ENCODE measurements at places on chromosomes 7 and 10.

DNA sequence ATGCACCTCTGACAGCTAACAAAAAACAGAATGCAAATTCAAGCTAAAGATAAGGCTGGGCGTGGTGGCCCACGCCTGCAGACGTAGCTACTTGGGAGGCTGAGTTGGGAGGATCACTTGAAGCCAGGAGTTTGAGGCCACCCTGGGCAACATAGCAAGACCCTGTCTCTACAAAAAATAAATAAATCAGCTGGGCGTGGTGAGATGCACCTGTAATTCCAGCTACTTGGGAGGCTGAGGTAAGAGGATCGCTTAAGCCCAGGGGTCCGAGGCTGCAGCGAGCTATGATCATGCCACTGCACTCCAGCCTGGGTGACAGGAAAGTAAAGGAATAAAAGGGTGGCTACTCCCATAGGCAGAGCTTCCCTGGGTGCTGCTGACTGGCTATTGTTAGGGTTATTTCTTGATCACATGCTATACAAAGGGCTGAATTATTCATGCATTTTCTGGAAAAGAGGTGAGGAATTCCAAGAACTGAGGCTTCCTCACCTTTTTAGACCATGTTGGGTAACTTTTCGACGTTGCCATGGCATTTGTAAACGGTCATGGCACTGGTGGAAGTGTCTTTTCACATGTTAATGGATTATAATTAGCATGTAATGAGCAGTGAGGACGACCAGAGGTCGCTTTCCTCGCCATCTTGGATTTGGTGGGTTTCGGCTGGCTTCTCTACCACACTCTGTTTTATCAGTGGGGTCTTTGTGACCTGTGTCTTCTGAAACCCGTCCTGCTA lies 6.9 kb upstream of the PSMG3 start:
- peak; percentile 96 for DNase-seq

GRCh38 chr7:108254259-108254658 lies 124.1 kb upstream of the LAMB4 start:
- DNase-seq: no peak

DNA sequence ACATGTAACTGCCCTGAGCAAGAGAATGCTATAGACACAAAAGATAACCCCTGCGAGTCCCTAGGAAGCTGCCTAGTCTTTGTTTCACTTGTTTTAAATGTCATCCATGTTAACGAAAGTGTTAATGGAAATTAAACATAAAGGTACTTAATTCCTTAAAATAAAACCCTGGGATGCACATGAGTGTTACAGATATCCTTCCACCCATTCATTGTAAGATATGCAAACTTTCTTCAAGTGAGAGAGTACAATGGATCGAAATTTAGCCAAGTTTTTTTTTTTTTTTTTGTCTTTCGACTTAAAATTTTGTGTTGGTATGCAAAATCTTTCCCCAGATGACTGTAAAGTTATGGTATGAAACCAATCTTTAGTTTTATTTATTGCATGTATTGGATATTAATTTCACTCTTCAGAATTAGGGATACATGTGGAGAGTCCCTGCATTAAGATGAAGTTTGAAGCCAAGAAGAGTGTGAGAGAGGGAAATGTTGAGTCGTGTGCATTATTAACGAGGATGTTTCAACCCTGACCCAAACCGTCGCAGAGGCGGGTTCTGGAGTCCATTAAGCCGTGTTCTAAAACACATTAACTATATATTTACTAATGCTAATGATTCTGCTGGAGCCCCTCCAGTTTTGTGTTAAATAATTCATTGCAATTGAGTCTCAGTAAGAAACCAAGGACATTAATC lies 1.6 kb downstream of the CDK14 start:
- DNase-seq: no peak

DNA sequence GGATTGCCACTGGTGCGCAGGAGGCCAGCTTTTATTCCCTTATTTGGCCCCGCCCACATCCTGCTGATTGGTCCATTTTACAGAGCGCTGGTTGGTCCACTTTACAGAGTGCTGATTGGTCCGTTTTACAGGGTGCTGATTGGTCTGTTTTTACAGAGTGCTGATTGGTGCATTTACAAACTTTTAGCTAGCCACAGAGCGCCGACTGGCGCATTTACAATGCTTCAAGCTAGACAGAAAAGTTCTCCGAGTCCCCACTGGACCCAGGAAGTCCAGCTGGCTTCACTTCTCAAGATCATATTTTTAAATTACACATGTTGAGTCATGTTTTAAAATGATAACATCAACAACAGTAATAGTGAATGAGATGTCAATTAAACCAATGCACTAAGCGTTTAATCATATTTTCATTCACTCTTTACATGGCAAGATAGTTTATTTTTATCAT lies 128.3 kb downstream of the CUBN start:
- DNase-seq: no peak

- DNase-seq: no peak
Measured at GRCh38 chr7:120226188-120226587, 46.8 kb upstream of the KCND2 start.

DNA sequence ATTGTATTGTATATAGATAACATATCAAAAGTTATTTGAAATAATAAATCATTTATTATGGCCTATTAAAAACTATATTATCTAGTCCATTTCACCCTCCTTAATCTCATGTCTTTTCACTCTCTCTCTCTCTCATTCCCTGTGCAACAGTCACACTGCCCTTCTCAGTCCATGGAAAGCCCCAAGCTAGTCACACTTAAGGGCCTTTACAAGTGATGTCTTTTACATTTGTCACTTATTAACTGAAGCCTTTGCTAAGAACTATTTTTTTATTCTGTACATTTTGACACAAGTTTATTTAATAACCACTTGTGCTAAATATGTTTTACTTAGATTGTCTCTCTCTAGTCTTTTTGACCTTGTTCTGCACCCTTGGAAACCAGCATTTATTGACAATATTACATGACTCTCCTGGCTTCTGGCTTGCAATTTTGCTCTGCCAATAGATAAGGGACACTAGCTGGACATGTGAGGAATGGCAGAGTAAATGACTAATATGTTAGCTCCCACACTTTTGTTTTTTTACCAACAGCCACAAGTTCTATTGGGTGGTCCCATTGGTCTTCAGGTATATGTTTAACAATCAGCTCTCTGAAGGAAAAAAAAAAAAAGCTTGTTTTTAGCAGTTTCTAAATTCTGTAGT lies 706.8 kb upstream of the POT1 start:
- DNase-seq: no peak

GRCh38 chr10:50480054-50481007 lies 143.4 kb downstream of the SGMS1 start:
- DNase-seq: no peak

- DNase-seq: peak; percentile 85
Measured at GRCh38 chr10:24238519-24239247, 29.7 kb downstream of the KIAA1217 start.

GRCh38 chr7:108454674-108455550 lies 1.3 kb downstream of the NRCAM start:
- DNase-seq: peak; percentile 83

DNA sequence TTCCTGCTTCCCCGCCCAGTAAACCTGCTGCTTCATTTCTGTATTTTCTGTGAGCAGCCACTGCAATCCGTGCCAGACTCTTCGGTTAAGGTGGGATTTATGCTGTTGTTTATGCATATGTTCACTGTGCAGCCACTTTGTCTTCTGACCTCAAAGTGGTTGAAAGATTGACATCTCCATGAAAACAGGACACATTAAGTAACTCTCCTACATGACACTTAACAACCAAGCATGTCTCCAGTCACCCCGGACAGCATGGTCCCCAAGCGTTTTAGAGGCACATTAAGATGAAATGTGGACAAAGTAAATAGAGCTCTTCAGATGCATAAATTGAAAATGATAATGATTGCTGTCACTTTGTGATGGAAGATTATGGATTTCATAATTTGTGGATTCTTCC lies 421.3 kb downstream of the GFRA1 start:
- DNase-seq: no peak

GRCh38 chr10:6561552-6561951 lies 18.5 kb downstream of the PRKCQ start:
- DNase-seq: no peak

- no peak for DNase-seq
Measured at GRCh38 chr7:101598422-101598985, 30.6 kb downstream of the MYL10 start.

DNA sequence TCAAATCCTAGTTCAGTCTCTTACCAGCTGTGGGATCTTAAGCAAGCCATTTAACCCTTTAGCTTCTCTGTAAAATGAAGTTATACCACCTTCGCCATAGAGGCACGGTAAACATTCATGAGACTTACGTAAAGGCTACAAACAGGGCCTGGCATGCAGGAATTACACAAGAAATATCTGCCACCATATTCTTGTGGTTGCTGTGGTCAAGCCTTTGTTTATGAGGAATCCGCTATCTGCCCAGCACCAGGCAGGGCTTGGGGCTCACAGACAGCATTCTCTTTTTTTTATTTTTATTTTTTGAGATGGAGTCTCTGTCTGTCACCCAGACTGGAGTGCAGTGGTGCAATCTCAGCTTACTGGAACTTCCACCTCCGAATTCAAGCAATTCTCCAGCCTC lies 9.9 kb downstream of the AIFM2 start:
- no peak for DNase-seq

DNA sequence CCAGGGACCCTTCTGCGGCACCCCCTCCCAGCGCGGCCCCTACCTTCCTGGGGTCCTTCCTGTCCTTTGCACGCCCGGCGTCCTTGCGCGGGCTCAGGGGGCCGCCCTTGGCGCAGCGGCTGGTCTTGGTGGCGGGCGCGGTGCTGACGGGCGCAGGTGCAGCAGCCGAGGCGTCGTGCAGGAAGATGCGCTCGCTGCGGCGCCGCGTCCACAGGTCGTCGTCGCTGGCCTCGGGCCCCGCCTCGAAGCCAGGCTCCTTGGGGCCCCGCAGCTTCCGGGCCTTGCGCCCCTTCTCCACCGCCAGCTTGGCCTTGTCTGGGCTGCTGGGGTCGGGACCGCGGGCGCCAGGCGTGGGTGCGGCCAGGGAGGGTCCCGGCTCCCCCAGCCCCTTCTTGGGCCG lies 49.8 kb downstream of the SLC29A4 start:
- no peak for DNase-seq

GRCh38 chr7:47839381-47839780 lies 108.9 kb downstream of the PKD1L1 start:
- no peak for DNase-seq

DNA sequence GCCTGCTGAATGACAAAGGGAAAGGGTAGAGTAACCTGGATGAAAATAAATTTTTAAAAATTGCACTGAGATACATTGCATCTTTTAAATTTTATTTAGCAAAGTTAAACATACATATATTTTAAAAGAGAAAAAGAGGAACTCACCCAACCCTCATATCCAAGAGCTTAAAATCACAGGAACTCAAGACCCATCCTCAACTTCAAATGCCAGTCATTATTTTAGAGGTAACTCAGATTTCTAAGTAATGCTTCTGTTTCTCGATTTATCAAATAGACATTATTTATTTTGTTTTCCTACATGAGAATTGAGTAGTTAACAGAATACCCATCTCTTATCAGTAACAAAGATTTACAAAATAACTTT lies 32.4 kb upstream of the KMT2E start:
- DNase-seq: no peak

DNA sequence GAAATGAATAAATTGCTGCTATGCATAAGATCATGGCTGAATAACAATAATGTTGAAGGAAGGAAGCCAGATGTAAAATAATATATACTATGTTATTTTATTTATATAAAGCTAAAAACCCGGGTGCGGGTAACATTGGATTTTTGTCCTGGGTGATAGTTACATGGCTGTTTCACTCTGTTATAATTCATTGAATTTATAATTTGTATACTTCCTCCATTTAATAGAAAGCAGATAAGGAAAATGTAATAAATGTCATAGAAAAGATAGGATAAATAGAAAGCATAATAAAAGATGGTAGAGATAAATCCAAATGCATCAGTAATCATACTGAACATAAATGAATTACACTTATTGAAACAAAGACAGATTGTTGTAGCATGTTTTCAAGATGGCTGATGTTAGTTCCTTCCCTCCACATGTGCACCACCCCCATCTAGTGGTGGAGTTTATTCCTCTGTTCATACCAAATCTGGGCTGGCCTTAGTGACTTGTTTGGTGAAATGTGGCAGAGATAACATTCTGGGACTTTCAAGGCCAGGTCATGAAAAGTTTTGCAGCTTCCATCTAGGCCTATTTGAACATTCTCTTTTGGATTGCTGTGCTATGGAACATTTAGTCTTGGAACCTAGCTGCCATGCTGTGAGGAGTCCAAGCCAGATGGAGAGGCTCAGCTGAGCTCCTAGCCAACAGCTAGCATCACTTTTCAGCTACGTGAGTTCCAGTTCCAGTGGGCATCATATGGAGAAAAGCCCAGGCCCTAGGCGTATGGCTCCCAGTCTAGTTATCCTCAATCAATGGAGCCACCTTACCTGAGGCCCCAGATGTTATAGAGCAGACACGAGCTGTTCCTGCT lies 46.9 kb downstream of the AHCYL2 start:
- peak; percentile 84 for DNase-seq

- no peak for DNase-seq
Measured at GRCh38 chr7:101941481-101942383, 124.3 kb downstream of the CUX1 start.

DNA sequence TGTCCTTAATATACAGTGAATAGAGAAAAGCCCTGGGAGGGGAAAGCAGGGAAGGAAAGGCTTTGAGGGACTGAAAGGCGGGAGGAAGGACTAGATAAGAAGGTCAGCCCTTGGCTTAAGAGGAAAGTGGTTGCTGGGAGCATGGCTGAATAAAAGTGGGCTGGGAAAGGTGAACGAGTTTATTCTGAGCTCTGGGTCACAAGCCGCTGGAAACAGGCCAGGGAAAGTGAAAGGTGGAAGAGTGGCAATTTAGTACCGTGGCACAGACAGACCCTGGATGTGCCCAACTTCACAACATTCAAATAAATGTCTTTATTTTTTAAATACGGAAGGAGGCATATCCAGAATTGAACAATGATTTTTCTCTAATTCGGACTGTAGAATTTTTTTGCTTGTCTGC lies 39.7 kb downstream of the TAC1 start:
- no peak for DNase-seq

DNA sequence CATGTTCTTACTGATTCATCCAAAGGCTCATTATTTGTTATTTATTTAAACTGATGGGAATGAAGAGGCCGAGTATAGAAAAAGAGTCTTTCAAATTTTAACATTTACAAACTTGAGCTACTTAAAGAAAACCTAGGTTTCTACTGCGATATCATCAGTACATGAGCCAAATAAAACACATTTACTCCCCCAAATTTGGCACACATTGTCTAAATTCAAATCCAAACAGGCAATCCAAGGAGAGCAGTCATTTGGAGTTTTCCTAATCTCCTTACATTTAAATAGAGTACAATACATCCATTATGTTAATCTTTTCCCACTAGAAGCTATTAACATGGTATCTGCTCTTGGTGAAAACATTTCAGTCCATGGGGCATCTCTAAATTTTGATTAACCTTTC lies 2.2 kb downstream of the NMT2 start:
- DNase-seq: no peak
